NCI-H1105 (cell line): ENCODE measurements at places on chromosomes 2 and 18.
A peak's percentile ranks its signal among the peaks of the same experiment; 100 is the strongest.

DNA sequence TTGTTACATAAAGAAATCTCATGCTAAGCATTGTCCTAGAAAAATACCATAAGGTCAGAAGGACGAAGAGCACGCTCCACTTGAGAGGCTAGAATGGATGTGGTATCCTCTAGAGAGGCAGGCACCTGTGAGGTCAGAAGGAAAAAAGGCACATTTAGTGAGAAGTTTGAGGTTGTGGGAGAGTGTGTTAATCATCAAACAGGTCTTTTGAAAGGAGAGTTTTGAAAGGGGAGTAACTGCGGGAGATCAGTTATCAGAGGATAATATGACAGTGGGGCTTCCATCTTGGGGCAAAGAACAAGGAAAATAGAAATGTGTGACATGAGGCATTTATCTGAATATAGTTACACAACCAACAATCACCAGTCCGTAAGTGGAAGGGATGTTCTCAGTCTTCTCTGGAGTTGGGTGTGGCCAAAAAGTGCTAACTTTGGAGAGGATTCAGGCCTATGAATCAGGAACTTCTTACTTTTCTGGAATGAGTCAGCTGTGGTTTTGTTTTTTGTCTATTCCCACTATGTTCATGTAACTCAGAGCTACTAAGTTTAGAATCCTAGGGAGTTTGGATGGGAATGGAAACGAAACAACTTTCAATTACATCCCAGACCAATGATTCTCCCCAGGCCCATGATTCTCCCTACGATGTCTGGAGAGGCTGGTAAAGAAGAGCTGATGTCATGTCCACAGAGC is 451.4 kb upstream of the ST6GAL2 start:
- no peak for DNase-seq

- no peak for DNase-seq
Observed at GRCh38 chr2:226776104-226776503, 23.5 kb downstream of the IRS1 start.

DNA sequence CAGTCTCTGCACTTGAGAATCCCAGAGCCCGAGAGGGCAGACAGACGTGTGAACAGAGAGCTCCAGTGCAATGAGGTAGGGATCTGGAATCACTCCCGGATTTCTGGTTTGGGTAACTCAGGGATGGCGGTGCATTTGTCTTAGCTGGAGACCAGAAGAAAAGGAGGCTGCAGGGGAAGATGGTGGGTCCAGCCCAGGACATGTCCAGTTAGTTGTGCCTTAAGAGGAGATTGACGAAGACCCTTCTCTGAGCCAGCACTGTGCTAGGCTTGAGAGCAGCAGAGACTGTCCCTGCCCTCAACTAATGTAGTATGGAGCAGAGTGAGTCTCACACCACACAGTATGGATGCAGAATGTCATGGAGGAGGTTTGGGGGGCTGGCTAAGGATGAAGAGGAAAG is 150.6 kb upstream of the COPS8 start:
- no peak for DNase-seq

DNA sequence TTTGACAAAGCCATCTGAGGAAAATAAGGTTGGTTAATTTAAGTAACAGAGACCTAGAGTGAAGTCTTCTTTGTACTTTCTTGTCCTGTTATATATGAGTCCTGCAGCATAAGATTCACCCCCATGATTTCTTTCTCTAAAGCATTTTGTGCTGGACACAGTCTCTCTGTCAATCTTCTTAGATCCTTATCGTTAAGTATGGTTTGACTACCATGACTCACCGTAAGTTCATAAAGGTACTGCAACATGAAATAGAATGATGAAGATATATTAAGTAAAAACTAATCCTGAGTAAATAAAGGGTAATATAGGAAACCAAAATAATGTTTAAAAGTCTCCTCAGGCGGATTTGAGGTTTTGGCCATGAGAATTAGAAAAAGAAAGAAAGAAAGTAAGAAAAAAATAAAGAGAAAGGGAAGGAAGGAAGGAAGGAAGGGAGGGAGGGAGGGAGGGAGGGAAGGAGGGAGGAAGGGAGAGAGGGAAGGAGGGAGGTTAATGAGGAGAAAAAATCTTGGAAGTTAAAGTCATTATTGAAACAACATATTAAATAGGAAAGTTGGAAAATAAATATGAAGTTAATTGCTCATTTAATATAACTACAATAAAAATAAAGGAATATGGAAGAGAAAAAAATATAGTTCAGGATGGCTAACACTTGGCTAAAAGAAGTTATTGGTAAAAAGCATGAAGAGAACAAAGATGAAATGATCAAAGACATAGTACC is 980.3 kb upstream of the CDH2 start:
- DNase-seq = no peak

GRCh38 chr2:212194396-212194795 is 344.2 kb downstream of the ERBB4 start:
- DNase-seq = no peak

- DNase-seq = no peak
Observed at GRCh38 chr18:35641916-35642315, 60.4 kb downstream of the GALNT1 start.

GRCh38 chr2:176178038-176178756 is 10.3 kb upstream of the HOXD1 start:
- peak; percentile 80 for DNase-seq

GRCh38 chr2:26412091-26412673 is 10.5 kb downstream of the DRC1 start:
- no peak for DNase-seq

GRCh38 chr2:165067643-165068486 is 112.5 kb upstream of the SLC38A11 start:
- peak; percentile 85 for DNase-seq

DNA sequence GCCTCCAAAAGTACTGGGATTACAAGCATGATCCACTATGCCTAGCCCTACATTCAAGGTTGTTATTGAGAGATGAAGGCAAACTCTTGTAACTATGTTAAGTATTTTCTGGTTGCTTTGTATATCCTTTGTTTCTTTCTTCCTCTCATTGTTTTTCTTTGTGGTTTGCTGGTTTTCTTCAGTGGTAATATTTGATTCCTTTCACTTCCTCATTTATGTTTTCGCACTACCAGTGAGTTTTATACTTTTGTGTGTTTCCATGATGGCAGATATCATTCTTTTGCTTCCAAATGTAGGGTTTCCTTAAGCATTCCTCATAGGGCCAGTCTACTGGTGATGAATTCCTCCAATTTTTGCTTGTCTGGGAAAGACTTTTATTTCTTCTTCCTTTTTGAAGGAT is 90.2 kb downstream of the NCK2 start:
- DNase-seq = no peak

GRCh38 chr2:8977758-8978157 is 25.7 kb downstream of the MBOAT2 start:
- no peak for DNase-seq

DNA sequence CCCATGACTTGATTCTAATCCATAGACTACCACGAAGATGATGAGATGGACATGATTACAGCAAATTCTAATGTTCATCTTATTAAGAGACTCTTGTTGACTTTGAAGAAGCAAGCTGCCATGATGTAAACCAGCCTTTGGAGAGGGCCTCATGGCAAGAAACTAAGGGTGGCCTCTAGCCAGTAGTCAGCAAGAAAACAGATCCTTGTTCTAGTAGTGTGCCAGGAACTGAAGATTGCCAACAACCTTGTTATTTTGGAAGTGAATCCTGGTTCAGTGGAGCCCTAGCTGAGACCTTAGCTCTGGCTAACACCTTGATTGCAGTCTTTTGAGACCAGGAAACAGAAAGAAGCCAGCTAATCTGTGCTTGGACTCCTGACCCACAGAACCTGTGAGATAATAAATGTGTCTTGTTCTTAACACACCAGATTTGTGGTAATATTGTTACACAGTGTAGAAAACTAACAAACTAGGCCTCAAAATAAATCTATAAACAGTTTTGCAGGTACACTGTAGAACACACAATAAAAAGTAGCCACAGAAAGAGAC is 10.0 kb downstream of the PHOSPHO2 start:
- no peak for DNase-seq

GRCh38 chr2:115165529-115166109 is 723.2 kb downstream of the DPP10 start:
- DNase-seq = peak; percentile 22

DNA sequence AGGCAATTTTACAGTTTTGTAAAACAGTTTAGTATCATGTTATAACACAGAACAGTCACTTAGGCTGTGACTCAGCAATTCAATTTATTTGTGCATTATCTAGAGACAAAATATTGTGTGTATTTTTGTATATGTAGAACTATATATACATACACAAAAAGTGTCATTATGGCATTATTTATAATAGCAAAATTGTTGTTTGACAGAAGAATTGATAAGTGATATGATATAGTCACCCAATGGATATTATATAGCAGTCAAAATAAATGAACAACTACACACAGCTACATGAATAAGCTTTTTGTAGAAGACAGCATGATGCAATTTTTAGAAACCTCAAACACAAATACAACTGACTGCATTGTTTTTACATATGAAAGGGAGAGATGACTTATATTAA is 334.0 kb downstream of the TRIB2 start:
- no peak for DNase-seq

- DNase-seq = peak; percentile 27
Observed at GRCh38 chr2:42141687-42142546, 27.2 kb upstream of the EML4 start.

DNA sequence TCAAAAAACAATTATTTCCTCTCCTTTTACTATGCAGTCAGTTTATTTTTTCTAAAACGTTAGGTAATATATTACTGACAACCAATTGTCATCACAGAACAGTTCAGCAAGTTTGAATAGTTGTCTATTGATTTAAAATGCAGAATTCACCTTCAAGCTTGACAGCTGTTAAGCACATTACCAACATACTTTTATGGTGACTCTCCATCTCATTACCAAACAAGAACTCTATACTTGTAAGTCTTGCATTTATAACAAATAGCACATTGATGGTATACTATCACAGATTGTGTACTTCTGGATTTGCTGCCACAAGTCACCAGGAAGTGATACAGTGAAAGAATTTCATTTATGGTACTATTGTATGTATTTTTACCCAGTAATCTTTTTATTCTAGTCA is 99.4 kb upstream of the PPP1CB start:
- no peak for DNase-seq

DNA sequence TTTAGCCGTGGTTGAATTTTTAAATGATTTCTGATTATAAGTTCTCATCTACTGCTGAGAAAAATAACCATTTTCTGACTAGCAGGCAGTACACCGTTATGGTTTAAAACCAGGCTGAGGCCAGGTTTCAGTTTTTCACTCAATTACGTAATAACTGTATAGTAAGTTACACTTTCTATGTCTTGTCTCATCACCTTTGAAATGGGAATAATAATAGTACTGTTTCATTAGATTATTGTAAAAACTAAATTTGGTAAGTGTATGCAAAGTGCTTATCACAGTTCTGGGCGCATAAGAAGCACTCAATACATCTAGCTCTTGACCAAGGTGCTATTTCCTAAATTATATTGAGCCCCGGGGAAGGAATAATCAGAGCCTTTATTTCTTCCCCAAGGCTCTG is 76.8 kb downstream of the LIMS1 start:
- DNase-seq = no peak

- DNase-seq = no peak
Observed at GRCh38 chr2:128024816-128025215, 3.0 kb downstream of the SAP130 start.

GRCh38 chr2:55896633-55897032 is 26.9 kb downstream of the EFEMP1 start:
- DNase-seq = no peak
